ENCODE measurements at places on chromosomes 16 and 17.

DNA sequence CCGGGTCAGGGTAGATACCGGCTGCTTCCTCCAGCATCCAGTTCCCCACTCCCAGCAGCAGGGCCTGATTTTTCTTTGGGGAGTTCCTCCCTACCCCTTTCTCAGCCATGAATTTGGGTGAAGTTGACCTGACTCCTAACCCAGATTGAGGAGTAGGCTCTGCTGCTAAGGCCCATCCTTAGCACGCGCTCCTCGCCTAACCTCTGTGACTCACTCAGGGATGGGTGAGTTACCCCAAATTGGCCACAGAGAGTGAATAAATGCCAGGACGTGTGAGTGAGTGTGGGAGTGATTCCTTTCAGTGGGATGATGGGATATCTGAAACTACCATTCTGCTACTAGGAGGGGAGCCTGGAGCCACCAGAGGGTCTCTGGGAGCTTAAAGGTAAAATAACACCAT lies 28.9 kb upstream of the ABCC12 start:
- DNase-seq = no peak

GRCh38 chr17:39951924-39952679 lies 10.7 kb upstream of the GSDMA start:
- DNase-seq = no peak

DNA sequence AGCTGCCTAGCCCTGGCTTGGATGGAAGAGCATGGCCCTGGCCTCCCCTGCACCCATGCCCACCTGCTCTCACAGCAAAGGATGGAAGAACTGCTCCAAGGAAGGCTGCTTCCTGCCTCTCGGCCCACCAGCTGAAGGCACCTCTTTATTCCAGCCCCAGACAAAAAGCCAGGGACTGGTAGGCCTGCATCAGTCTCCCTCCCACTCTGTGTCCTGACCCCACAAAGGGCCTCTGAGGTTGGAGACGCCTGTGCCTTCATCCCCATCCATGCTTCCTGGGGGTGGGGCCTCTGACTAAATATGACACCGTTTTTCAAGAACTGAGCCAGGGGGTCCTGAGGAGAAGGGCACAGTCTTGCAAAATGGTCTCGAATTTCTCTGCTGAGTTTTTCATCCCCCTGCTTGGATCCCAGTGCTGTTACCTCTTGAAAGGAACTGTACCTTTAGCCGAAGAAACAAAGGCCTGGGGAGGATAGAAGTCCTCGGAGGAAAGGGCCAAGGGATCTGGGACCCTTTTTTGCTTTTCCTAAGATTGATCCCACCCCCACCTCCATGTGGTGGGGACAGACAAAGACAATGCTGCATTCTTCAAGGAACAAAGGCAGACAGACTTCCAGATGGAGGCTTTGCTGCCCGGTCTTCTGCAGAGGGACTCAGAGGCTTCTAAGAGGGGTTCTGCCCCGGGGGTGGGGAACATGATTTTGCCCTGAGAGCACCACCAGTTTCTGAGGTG lies 5.2 kb downstream of the C17orf50 start:
- no peak for DNase-seq

- DNase-seq = no peak
These were observed 460.2 kb upstream of the C16orf82 start for GRCh38 chr16:26606381-26607150.

DNA sequence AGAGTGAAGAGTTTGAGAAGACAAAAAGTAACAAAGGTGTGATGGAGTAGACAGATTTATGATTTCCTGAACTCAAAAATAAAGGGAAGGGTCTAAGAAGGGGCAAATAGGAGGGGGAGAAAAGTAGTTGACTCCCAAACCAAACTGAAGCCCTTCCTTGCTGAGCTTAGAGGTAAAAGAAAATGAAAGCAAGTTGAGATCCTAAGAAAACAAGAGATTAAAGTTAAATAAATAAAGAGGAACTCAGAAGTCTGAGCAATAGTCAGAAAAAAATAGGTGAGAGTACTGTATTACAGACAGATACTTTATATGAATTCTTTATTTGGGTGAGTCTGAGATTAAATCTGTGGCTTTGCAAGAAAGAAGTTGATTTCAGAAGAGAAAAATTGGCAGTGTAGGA lies 3.3 kb upstream of the PSMD12 start:
- no peak for DNase-seq

GRCh38 chr16:11058832-11059231 lies 114.5 kb downstream of the CLEC16A start:
- DNase-seq = no peak

DNA sequence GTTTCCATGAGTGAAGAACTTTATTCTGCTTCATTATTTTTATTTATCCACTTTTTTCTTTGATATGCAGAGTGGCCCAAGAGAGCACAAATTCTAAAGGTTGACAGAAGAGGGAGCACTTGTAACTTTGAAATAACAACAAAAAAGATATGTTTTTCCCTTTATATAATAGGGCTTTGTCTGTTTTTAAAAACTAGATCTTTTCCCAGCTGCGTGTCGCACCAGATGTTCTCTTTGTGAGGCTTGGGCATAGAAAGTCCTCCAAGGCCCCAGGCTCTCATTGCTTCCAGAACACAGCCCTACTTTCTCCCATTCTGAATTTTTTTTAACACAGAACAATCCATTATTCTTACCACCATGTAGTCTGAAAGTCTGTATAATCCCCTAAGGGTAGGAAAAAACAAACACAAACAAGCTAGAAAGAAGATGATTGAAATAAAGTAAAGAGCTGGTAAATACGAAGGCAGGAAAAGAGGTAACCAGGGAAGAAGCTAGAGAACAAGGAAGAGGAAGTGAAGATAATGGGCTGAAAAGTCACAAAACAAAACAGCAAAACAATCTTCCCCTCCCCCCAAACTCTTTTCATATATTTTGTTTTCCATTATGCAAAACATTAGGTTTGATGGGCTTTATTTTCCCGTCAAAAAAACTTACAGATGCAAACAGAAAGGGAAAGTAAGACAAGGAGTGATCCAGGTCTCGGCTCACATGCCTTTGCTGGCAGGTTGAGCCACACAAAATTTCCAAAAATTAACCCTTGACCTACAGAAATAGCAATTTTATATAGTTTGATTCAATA lies 160.4 kb downstream of the ABCA8 start:
- DNase-seq = no peak

- no peak for DNase-seq
These were observed 33.3 kb downstream of the ADCY7 start for GRCh38 chr16:50299508-50300105.
